Left ventricle myocardium inferior (tissue), 1 donor: ENCODE measurements at places on chromosomes 7 and 10. TPM values are rescaled to one million over a fixed set of nuclear protein-coding genes. Genes with fewer than 3 reads are reported as not detected.

MACC1 gene
- 0.03 TPM for total RNA-seq

PNLIP gene
- total RNA-seq = not detected

DNA sequence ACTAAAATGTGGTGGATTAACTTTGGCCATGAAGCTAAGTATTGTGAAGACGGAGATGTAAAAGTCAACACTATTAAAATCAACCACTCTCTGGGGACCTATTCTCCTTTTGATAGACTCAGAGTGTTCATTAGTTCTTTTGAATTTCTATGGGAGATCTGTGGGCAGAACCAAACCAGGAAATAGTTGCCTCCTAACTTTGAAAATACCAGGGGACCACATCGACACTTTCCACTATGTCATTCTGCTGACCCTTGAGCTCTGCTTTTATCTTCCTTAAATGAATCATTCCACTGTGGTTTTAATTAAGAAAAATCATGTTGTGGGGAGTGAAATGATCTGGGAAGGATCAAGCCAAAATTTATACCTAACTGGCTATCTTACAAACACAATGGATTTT is 960.5 kb downstream of the GATA3 start:
- no peak for DNase-seq

MSMB gene
- not detected for total RNA-seq

GRCh38 chr7:127953423-127954356 is 77.5 kb downstream of the LRRC4 start:
- no peak for DNase-seq

- no peak for DNase-seq
These were observed 44.4 kb downstream of the TACR2 start for GRCh38 chr10:69372126-69372980.

GRCh38 chr10:121057269-121057668 is 206.1 kb downstream of the WDR11 start:
- no peak for DNase-seq

GRCh38 chr7:117872561-117873309 is 506 bp downstream of the CTTNBP2 start:
- DNase-seq = peak; percentile 29

DNA sequence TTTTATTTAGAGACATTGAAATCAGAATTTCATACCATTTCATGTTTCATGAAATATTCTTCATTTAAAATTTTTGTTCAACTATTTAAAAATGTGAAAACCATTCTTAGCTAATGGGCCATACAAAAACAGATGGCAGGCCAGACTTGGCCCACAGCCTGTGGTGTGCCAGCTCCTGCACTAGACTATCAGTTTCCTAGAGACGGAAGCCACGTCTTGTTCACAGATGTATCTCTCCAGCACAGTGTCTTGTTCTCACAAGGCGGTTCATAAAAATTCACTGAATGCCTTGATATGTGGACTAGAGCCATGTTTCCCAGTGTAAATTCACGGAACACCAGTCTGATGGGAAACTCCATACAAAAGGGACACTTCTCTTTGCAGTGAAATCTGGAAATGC is 216.0 kb downstream of the KCNMA1 start:
- DNase-seq = no peak

DNA sequence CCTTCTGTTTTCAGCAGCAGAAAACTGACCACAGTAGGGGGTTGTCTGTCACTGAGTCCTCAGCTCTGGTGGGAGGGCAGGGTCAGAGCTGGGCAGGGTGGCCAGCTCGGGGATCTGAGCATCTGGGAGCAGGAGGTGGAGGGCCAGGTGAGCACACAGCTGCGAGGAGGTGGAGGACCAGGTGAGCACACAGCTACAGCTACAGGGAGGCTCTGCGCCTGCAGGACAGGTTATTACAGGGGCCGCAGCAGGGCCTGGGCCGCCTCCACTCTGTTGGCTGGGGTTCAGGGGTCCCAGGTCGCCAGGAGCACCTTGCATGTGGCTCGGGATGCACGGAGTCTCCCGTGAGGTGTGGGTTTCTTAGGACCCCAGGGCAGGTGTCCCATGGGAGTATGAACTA is 52.4 kb upstream of the PRKAR1B start:
- no peak for DNase-seq

- DNase-seq = no peak
These were observed 1.3 kb downstream of the LDB1 start for GRCh38 chr10:102118867-102119266.

CC2D2B gene
- total RNA-seq = 0.30 TPM

PHKG1 gene
- total RNA-seq = 21.4 TPM

SLC29A4 gene
- 3.7 TPM for total RNA-seq

- no peak for DNase-seq
These were observed 4.4 kb downstream of the CDK6 start for GRCh38 chr7:92831716-92832533.

DNA sequence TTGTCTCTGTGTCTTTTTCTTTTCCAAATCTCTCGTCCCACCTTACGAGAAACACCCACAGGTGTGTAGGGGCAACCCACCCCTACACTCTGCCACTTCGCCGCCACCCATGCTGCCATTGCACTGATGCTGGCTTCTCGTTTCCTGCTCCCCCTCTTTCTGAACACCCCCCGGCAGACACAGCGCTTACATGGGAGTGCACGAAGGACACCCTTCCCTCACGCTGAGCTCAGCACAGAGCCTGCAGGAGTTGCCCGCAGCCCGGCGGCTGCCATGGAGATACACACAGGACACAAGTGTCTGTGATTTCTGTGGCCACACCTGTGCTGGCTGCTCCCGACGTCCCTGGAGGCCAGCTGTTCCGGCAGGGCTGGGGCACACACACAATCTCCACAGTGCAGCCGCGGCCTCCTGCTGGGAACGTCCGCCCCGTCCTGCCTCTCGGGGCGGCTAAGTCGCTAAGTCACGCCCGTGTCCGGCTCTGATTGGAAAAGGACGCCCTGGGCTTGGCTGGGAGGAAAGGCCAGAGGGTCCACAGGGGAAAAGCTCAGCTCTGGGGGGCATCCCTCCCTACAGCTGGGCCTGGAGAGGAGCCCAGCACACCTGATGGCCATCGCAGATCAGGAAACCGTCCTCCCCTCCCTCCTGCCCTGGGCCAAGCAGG is 349.8 kb downstream of the PTPRN2 start:
- DNase-seq = no peak

- no peak for DNase-seq
These were observed 52.4 kb downstream of the ABCB1 start for GRCh38 chr7:87548123-87548919.

AVL9 gene
- total RNA-seq = 11.8 TPM

PAX2 gene
- not detected for total RNA-seq

DNA sequence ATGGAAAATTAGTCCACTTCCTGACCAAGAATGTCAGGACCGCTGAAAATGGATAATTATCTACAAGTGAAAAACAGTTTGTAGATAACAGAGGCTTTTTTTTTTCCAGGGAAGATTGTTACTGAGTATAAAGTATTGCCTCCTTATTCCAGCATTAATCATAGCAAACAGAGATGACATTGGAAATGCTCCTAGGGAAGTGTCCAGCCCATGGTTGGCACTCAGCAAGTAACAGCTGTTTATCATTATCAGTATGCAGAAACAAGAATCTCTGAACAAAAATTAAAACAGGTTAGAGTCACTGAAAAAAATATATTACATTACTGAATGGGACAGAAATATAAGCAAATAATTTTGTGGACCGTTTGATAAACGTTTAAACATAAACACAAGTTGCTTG is 14.6 kb downstream of the FGL2 start:
- DNase-seq = no peak

DNA sequence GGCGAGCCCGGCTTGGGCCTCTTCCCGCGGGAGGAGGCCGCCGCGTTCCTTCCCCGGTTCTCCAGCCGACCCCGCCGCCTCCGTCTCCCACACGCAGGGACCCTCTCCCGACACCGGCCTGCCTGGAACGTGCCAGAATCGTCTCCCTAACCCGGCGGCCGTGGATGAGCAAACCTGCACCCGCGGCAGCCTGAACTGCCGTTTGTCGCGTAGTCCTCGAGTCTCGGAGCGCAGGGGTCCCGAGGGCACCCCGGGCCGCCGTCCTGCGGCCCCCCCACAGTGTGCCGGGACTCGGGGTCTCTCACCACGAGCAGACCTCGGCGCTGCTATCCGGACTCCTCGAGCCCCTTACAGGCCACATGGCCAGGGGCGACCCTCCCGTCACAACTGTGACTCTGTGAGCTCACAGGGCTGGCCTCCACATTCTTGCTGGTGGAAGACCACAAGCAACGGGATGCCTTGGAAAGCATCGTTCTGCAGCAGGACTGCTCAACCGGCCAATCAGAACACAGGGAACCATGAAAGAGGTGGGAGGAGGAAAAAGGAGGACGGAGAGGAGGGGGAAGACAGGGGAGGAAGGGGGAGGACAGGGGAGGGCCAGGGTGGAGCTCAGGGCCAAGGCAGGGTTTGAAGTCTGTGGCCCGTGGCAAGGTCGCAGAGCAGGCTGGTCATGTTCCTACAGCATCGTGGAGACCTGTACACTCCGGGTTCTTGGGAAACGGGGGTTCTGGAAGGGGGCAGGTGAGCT is 276.9 kb downstream of the DNAJB6 start:
- DNase-seq = no peak

TMEM270 gene
- not detected for total RNA-seq

DNA sequence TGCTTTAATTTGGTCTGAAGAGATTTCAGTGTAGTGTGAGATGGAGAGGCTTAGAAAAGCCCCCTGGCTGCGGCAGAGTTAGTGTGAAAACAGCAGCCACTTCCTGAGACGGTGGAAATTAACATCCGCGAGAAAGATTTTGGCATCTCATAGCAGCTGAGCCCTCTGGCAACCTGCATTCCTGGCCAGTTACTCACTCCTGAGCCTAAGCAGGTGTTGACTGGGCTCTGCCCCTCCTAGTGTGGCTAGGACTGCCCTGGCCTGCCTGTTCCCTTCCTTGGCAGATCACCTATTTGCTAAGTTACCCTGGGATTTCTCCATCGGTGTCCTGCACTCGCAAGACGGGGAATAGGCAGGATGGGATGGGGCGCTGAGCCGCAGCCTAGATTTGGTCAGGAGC is 57.6 kb upstream of the LMTK2 start:
- no peak for DNase-seq

GRCh38 chr7:24945899-24946298 is 34.1 kb downstream of the OSBPL3 start:
- DNase-seq = no peak

DNA sequence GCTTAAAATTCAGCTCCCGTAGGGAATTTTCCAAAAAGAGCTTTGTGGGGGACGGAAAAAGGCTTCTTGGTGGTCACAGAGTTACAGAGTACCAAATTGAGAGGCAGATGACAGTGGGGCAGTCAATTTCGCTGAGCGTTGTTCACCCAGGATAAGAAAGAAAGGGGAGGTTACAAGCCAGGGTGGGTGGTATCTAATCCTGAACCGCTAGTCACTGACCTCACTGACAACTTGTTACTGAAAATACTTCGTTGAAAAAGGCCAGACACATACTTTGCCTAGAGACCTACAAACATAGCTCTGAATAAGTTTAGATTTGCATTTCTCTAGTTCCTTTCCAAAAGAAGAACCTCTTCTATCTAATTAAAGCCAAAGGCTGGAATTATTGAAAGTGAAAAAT is at the start of gene CTNNA3:
Gene CTNNA3 (minus strand): TSS at position 167 of the 400 bp plus-strand sequence.
- no peak for DNase-seq

GRCh38 chr7:143499246-143499645 is 21.6 kb downstream of the TAS2R41 start:
- no peak for DNase-seq
